NCI-H1092 (cell line): ENCODE measurements at places on chromosomes 2 and 18.

GRCh38 chr2:214410918-214411554 is at the start of gene VWC2L:
TSS of gene VWC2L (plus strand) at chr2:214411054. CDS start at chr2:214414194, 3,140 bp downstream.
- no peak for DNase-seq

DNA sequence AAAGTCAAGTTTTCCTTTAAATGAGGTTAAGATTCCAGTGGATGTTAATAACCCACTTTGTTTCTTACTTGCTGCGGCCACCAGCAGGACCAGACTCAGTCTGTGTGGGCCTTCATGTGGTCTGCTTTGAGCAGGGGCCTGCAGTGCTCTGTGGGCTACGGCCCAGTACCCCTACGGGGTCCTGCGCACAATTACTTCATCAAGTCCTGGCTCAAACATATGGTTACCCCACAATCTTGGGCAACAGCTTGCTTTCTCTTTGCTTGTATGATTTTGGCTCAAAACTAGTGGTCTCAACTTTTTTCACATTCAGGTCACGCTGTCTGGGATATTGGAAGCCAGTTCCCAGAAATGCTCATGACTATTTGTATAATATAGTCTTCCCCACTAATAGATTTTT is 64.2 kb downstream of the PTPN2 start:
- no peak for DNase-seq

- DNase-seq = no peak
Observed at GRCh38 chr2:129375632-129376425, 603.6 kb upstream of the RAB6C start.

- DNase-seq = no peak
Observed at GRCh38 chr2:44716131-44716530, 225.4 kb upstream of the SIX3 start.

DNA sequence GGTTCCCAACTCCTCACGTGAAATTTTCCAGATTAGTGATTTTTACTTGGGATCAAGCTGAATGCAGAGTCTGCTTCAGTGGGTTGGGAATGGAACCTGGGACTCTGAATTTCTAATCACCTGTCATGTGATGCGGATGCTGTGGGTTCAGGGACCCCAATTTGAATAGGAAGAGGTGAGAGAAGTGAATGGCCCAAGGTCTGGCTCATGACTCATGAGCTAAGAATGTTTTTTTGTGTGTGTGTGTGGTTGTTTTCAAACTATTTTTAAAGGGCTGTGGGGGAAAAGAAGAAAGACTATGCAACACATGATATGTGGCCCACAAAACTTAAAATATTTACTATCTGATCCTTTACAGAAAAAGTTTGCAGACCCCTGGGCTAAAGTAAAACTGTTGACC is 108.5 kb upstream of the CYRIA start:
- no peak for DNase-seq

GRCh38 chr18:7681298-7681697 is 114.2 kb downstream of the PTPRM start:
- no peak for DNase-seq

DNA sequence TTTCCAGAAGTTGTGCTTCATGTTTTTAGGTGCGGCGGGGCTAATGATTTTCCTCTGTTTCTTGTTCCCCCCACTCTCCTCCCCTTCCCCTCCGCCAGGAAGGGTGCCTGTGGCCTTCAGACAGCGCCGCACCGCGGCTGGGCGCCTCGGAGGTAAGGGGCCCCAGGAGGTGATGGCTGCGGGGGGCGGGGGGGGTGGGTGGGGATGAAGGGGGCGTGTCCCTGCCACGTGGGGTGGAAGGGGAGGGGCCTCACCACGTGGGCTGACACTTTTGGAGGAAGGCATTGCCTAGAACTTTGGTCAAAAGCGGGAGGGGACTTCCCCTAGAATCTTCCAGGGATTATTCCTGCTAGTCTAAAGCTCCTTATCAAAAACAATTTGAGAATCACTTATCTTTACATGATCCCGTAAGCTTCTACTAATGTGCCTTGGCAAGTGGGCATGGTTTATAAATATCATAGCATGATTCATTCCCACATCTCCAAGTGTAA is 83.1 kb downstream of the FAM210A start:
- no peak for DNase-seq

- no peak for DNase-seq
Observed at GRCh38 chr2:188519136-188519535, 227.5 kb downstream of the GULP1 start.

GRCh38 chr2:171995586-171995985 is 4.2 kb upstream of the METAP1D start:
- DNase-seq = no peak

DNA sequence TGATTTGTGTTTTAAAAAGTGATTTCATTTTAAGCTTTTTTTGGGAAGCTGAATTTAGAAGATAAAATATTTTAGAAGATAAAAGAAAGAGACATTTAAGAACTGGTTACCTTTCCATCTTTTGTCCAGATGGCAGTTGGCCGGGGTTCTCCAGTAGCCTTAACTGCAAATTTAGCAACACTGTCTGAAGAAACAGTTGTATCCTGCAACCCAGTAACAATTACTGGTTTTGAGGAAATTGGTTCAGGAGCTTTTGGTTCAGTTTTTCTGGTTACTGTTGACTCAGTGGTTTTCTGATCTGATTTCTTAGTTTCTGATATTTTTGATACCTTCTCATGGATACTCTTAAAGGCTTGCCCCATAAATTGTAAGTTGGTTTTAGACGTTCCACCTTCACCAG is 49.9 kb downstream of the PLEKHA3 start:
- DNase-seq = no peak

DNA sequence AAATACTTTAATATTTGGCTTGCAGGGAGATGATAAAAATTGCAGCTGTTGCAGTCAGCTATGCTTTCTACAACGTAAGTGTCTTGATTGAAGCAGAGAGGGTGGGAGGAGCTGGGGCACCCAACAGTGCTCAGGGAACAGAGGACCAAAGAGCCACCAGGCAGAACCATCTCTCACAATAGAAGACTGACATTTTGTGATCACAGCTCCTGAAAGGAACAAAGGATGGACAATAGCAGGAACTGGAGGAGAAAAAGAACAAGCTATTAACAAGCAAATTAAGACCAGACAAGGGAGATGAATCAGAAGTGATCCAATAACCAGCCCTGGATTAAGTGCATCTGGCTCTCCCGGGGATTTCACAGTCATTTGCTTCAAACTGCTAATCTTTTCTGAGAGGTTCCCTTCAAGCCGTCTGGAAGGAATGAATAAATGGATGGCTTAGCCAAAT is 65.7 kb upstream of the SMAD2 start:
- no peak for DNase-seq

DNA sequence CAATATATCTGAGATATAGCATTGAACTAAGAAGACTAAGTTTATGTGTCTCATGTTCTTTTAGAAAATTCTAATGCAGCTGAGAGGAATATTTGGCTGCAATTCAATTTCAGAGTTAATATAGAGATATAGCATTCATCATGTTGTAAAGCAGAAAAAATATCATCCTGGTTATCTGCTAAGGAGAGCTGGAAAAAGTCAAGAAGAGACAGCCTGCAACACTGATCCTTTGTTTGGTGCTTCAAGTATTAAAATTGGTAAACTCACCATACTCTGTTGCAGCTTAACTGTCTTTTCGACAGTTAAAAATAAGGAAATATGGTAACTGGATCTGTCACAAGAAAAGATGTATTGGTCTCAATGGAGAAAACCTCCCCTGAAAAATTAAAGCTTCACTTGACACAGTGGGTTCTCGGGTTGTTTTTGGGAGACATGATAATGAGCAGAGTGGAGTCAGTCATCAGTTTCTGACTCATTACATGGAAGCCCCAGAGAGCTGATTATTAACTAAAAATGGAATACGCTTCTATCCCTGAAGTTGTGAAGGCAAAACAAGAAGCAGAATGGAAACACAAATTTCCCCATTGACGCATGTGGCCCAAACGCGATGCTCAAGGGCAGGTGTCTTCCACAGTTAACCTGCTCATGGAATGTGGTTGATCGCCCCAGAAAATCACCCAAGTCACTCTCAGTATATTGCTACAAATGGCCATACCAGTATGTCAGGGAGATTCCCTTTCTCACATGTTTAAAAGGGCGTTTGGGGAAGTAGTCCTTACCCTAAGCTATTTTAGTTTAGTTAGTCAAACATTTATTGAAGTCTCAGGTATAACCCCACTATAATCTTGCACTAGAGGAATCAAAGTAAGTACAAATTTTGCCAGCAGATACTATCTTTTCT is 8.2 kb downstream of the BCL2 start:
- no peak for DNase-seq
